ENCODE measurements at places on chromosomes 2 and 18. TPM values are rescaled to one million over a fixed set of nuclear protein-coding genes. Genes with fewer than 3 reads are reported as not detected.

DNA sequence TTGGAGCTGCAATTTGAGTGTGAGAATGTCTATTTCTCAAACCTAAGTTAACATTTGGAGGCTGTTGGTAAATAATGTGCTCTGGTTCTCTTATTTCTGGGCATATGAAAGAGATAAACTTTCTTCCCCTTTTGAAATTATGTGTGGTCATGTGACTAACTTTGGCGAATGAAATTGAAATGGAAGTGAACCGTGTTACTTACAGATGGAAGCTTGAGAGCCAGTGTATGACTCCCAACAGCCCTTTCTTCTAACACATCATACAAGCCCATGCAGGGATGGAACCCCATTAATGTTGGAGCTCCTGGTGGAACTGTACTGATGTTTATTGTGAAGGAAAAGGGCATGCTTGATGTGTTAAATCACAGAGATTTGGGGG, 725.8 kb downstream of the TSN start:
- DNase-seq, result no peak

DNA sequence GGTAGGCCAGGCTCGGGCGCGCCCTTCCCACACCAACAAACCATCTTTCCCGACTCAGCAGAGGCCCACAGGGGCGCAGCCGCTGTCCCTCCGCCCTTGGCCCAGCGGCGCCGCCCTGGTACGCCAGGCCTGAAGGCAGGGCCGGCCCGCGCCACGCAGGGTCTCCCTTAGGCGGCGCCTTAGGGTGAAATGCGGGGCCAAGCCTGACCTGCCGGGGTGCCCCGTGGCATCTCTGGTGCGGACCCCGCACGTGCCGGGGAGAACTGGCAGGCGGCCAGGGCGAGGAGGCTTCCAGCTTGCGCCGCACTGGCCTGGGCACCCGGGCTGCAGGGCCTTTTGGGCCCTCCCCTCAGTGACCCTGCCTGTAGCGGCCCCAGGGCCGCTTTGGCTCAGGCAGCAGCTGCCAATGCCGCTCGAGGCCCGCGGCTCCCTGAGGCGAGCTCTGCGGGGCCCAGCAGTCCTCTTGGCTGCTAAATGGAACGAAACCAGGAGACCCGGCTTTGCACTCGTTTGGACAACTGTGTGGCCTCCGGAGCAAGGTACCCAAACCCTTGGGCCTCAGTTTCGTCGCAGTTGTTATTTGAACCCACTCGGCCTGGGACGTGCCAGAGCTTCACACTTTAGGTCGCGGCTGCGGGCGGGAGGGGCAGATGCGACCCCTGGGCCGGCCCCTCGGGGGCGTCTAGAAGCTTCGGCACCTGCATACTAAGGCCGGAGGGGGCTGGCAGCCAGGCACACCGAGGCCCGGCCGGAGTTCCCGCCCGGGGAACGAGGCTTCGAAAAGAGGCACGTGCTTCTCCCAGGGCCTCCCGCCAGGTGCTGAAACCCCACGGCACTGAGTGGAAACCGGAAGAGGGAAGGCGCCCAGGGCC, 8.5 kb downstream of the OTX1 start:
- DNase-seq, result no peak

GRCh38 chr2:102185347-102185746, 1.5 kb upstream of the IL1RL2 start:
- DNase-seq, result no peak

- DNase-seq, result no peak
Measured at GRCh38 chr18:24443870-24444269, 16.6 kb upstream of the HRH4 start.

DNA sequence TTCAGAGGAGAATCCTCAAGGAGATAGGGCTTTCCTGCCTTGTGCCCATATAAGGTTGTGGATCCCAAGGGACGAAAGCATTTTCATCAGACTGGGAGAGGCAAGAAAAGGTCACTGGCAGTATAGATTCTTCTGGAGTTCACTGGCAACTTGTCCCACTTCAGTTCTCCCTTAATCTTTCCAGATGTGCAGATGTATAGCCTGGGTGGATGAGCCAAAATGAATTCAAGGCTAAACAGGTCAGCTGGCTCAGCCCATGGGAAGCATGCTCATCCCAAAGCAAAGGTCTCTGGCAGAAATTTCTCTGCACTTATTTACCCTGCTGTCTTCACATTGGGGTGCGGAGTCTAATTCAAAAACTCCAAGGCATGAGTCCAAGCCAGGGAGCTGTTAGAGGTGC, 148.9 kb upstream of the TNP1 start:
- no peak for DNase-seq

DNA sequence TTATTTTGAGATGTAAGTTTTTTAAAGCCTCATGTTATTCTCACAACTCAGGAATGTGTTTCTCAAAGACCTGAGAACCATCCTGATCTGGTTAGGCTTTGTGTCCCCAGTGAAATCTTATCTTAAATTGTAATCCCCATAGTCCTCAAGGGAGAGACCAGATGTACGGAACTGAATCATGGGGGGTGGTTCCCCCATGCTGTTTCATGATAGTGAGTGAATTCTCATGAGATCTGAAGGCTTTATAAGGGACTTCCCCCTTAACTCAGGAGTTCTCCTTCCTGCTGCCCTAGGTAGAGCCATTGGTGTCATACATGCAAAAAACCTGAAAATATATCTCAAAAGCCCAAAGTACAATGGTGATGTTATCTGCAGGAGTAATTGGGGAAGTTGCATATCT, 836.7 kb downstream of the CBLN2 start:
- DNase-seq, result no peak

GRCh38 chr18:71249791-71250190, 960.9 kb downstream of the SOCS6 start:
- DNase-seq, result no peak

GRCh38 chr2:54085069-54085468, 30.3 kb upstream of the ACYP2 start:
- DNase-seq, result no peak

DNA sequence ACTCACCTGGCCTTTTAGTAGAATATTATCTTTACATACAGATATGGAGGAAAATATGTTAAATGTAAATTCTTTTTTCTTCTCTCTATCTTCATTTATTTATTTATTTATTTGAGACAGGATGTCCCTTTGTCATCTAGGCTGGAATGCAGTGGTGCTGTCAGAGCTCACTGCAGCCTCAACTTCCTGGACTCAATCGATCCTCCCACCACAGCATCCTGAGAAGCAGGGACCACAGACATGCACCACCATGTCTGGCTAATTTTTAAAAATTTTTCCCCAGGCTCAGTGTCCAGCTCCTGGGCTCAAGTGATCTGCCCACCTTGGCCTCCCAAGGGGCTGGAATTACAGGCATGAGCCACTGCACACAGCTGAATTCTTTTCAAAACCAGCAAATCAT, 20.3 kb downstream of the KYNU start:
- no peak for DNase-seq

GRCh38 chr2:67108231-67108630, 288.9 kb upstream of the ETAA1 start:
- no peak for DNase-seq

DNA sequence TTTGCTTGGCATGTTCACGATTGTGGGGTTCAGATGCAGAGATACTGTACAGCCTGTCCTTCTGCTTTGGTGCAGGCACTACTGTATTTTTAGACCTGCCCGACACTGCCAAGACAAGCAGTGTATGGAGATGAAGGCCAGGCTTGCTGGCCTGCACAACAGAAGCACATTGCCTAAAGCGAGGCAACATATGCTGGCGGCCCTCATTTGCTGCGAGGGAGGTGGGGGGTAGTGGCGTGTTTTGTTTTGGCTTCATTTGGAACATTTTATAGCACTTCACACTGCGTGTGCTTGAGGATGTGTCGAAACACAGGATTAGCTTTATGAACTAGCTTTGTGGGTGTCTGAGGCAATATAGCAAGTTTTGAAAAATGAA, 27.0 kb downstream of the TMEM182 start:
- DNase-seq, result no peak

Gene VIT
- total RNA-seq, result 2.7 TPM

Gene RAD51AP2
- not detected for total RNA-seq
